ENCODE measurements at places on chromosomes 4 and X.

DNA sequence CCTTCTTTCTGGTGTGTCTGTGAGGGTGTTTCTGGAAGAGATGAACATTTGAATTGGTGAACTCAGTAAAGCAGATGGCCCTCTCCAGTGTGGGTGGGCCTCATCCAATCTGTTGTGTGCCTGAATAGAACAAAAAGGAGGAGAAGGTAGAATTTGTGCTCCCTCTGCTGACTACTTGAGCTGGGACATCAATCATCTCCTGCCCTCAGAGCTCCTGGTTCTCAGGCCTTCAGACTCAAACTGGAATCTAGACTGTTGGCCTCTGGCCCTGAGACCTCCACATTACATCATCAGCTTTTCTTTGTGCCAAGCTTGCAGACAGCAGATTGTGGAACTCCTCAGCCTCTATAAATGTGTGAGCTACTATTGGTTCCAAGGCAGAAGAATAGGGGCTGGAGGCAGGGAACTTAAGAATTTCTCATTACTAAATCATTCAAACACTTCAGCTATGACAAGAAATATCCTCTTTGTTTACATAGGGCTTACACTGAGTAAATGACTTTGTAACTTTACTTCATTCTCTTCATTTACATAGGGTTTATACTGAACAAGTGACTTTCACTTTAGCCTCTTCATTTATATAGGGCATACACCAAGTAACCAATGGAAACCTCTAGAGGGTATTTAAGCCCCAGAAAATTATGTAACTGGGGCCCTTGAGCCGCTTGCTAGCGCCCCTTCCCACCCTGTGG lies 86.9 kb upstream of the NWD2 start:
- no peak for DNase-seq

DNA sequence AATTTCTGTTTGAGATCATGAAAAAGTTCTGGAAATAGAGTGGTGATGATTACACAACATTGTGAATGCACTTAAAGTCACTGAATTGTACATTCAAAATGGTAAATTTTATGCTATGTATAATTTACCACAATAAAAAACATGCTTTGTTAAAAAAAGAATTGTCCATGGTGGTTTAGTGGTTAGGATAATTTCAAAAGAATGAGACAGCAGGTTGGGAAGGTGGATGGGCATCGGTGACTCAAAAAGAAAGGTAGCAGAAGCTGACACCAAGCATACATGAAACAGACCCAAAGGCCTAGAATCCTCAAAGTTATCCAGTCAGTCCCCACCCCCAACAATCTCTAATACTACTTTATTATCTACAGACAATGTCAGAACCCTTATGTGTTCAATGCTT lies 91.1 kb downstream of the MSN start:
- DNase-seq, result no peak

DNA sequence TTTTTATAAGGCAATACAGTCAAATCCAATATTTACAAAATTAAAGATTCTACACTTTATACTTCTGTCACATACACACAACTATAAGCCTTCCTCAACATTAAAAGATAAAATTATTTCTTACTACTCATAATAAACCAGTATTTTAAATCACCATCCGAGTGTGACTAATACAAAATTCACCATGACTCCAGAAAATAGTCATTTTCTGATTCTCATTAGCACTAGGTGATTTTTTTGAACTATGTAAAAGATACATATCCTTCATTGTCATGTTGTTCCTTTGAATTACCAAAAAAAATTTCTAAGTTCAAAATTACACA lies 646 bp upstream of the SLC7A11 start:
- DNase-seq, result no peak

DNA sequence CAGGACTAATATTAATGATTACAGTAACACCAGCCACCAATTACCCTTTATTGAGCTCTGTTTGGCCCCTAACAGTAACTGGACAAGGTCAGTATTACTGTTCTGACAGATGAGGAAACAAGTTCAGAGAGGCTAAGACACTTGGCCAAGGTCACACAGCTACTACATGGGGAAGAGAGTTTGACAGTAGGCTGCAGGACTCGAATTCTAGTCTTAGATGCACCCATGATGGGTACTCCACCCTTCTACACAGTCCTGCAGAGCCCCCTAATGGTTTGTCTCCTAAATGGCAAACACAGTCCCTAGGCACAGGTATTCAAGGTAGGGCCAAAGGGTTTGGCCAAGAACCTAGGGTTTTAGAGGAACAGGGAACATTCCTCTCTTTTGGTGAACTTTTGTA lies 93.9 kb downstream of the NSUN7 start:
- no peak for DNase-seq

DNA sequence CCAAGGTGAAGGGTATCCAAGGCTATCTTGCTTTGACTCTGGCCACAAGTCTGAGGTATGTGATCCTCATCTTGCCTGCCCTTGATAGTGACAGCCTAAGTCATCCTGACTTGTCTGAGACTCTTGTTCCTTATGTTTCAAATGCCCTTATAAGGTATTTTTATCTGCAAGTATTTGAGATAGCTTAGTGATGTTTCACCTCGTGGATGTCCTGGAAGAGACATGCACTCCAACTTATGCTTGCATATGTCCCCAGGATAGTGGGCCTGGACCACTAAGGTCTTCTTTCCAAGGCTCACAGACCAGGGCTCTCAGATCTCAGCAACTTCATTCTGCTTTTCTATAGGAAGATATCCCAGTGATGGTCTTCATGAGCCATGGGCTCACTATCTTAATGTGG lies 120.5 kb upstream of the WDR1 start:
- no peak for DNase-seq

GRCh38 chrX:110258552-110258951 lies 59.3 kb downstream of the AMMECR1 start:
- no peak for DNase-seq

DNA sequence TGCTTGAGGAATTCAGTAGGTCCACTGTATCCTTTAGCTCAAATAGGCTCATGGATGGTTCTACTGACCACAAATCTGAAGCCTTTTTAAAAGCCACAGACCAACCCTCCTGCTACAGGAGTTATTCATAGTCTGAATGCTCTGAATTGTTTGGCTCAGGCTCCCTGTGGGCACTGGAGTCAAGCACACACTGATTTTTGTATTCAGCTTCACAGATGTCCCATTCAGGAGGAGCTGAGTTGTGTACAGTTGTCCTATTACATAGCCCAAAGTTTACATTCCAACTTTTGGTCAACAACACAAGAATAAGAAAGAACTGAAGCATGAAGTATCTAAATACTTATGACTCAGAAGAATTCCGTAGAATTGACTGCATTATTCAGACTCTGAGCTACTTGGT lies 243.9 kb downstream of the UNC5C start:
- DNase-seq, result no peak

DNA sequence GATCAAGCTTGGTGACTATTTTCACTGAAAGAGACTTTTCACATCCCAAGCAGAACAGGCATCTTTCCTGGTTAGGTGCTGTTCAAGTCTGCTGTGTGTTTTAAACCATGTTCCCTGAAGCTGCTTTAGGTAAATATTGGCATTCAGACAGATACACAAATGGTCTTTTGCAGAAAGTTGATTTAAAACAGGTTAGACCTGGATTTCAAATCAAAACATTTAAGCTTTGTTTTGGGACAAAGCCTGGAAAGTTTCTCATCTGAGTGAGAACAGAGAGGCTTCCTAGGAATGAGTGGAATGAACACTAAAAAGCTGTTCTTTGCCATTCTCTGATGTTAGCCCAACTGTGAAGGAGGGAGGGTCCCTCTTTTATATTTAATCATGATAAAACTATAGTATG lies 10.1 kb downstream of the ANXA3 start:
- no peak for DNase-seq

DNA sequence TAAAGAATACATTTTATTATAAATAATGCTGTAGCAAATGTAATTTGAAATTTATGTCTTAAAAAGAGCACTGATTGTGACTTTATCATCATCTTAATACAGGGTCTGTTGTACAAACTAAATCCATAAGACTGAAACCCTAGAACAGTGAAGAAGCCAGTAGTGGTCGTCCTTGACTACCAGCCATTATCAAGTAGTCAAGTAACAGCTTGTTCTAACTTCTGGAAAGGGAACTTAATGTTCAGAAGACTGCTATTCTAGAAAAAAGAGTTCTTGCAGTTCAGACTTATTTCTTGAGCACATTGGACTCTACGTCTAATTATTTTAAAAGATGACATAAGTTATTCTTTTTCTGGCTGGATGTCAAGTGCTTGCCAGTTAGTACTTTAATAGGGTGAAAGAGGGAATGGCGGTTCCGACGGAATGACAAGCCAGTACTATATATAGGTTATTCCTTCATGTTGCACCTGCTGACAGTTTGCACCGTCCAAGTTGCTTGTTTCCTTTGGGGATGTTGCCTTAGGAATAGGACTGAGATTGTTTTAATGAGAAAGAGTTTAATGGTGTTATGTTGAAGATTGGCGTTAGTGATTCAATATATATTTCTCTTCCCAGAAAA lies 109.9 kb downstream of the RAPGEF2 start:
- DNase-seq, result no peak

- DNase-seq, result no peak
Observed at GRCh38 chr4:169071747-169072146, 61.7 kb upstream of the CBR4 start.

DNA sequence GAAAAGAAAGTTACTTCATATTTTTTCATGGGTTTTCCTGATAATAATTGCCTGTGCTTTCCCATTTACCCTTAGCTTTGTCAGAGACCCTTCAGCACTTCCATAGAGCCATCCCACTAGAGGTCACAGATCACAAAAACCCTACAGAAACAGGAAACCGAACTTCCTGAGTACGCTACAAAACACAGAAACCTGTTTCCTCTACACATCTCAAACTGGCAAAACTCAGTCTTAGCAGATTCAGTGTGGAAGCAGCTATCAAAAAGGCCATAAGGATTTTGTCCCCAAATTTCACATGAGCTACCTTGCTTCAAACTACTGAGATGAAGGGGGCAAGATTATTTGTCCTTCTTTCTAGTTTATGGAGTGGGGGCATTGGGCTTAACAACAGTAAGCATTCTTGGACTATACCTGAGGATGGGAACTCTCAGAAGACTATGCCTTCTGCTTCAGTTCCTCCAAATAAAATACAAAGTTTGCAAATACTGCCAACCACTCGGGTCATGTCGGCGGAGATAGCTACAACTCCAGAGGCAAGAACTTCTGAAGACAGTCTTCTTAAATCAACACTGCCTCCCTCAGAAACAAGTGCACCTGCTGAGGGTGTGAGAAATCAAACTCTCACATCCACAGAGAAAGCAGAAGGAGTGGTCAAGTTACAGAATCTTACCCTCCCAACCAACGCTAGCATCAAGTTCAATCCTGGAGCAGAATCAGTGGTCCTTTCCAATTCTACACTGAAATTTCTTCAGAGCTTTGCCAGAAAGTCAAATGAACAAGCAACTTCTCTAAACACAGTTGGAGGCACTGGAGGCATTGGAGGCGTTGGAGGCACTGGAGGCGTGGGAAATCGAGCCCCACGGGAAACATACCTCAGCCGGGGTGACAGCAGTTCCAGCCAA lies at the start of gene MMRN1:
MMRN1 (plus strand) TSS at position 206 of the 902 bp plus-strand sequence; CDS start at position 324, 118 bp downstream.
- DNase-seq, result no peak

GRCh38 chrX:16807548-16807947 lies 21.3 kb downstream of the TXLNG start:
- no peak for DNase-seq

- DNase-seq, result no peak
Observed at GRCh38 chr4:112485930-112486329, 30.1 kb downstream of the NEUROG2 start.

GRCh38 chr4:44916411-44916810 lies 190.1 kb upstream of the GNPDA2 start:
- no peak for DNase-seq

DNA sequence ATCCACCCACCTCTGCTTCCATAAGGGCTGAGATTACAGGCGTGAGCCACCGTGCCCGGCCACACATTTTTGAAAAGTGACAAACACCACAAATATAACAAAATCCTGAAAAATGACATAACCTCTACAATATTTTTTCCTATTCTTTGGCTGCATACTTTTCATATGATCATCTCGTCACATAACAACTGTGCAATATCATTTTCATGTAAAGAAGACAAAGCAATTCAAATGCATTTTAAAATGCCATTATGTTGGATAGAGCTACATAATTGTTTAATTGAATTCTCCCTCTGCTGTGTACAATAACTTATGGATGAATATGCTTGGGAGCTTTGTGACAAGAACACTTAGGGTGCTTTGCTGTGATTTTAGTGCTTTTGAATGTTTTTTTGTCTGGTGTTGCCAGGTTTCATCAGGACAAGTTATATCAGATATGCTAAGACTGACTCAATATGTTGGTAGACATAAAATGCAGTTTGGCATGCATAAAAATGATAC lies 132.9 kb downstream of the CHIC2 start:
- DNase-seq, result no peak

Measured in right forelimb (tissue), 1 donor.